ENCODE measurements at places on chromosomes 6 and 20.
A peak's percentile ranks its signal among the peaks of the same experiment; 100 is the strongest.

DNA sequence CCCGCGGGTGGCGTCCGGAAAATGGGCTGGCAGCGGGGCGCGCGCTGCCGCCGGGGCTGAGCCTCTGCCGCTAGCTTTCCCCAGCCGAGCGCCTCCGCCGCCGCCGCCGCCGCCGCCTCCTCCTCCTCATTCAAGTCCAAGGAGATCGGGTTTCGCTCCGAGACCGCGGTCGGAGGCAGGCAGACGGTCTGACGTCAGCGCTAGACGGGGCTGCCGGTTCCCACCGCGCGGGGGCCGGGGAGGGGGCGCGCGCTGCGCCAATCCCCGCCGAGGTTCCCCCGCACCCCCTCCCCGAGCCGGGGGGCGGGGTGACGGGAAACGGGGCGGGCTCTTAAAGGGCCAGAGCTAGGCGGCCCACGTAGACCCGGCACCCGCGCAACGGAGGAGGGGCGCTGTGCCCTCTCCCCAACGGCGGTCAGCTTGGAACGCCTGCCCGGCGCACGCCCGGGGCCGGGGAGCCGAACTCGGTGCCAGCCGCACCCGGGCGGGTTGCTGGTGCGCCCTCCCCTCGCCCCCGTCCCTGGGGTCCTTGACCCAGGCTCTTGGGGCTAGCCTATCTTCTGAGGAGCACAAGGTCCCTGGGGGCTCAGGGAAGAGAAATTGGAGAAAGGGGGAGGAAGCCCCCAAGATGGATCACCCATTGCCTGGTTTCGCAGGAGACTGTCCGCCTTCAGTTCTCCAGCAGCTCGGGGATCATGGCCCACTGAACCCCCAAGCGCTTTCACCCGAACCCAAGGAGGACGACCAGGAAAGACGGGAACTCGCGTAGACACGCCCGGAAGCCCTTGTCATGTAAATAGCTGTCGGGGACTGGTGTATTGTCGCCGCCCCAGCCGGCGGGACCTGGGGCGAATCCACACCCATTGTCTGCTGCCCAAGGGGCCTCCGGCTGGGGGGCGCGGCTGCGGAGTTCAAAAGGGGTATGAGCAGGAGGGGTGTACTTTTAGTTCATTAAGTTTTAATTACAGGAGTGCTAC is at the start of gene PMEPA1:
Gene PMEPA1, minus strand, starts transcription at position 193 of the 977 bp plus-strand sequence. CDS start 433 bp downstream, outside the sequence.
- peak; percentile 96 for DNase-seq

DNA sequence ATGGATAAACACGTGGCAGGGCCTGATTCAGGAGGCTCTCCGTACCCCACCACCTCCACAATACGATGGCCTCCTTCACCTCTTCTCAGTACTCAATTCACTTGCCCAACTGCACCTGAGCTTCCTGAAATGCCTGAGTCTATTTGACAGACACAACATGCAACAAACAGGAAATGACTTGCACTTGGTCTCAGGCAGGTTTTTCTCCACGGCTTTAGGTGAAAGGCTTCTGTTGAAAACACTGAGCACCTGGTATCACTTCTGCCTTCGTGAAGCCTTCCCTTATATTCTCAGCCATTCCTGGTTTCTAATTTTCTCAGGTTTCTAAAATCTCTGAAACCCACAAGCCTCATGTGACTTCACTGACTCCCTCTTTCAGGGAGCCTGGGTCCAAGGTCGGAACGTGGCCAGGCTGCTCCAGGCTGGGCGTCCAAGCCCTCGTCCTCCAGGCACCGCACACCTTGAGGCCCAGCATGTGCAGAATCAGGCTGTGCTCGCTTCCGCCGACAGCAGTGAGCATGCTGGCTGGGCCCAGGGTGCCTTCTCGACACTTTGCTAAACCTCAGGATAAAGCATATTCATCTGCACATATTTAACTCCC is 34.7 kb downstream of the TAF4 start:
- no peak for DNase-seq

DNA sequence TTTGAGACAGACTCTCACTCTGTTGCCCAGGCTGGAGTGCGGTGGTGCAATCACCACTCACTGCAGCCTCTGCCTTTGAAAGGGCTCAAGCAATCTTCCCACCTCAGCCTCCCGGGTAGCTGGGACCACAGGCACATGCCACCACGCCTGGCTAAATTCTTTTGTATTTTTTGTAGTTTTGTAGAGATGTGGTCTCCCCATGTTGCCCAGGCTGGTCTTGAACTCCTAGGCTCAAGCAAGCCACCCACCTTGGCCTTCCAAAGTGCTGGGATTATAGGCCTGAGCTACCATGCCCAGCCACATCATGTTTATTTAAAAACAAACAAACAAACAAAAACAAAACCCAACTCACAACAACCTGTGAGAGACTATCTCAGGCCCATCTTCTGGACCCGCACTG is 29.7 kb upstream of the APCDD1L start:
- DNase-seq: no peak

- no peak for DNase-seq
These were observed 18.4 kb upstream of the IFNGR1 start for GRCh38 chr6:137237413-137238170.

- DNase-seq: no peak
These were observed 6.7 kb downstream of the TGIF2 start for GRCh38 chr20:36579996-36580545.

- DNase-seq: no peak
These were observed 6.1 kb downstream of the CST5 start for GRCh38 chr20:23873370-23874015.

DNA sequence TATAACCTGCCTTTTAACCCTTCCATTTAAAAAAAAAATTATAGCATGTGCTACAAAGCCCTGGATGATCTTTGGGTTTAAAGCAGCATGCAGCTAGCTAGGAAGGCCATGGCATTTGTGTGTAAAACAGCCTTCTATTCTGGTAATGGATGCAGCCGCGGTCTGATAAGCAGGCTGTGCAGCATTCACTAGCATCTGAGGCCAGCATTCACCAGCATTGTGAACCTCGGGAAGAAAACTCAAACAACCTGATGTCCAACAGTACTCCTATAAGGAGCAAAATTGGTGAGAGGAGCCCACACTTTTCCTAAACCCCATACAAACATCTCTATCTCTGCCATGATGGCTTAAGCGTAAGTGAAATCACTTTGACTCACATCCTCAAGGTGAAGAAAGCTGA is 265.5 kb downstream of the PTPRT start:
- no peak for DNase-seq

DNA sequence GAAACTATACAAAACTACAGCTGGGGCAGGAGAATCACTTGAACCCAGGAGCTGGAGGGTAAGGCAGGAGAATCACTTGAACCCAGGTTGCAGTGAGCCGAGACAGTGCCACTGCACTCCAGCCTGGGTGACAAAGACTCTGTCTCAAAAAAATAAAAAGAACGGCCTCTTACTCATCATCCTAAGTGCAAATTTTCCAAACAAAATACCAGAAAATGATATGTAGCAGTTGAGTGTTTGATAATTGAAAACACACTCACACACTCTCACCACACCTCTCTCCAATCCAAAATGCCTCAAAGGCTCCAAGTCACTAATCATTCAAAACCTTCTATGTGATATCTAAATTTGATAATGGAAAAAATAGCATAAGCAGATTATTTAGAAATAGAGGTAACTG is 198.6 kb upstream of the SHLD1 start:
- no peak for DNase-seq

- peak; percentile 64 for DNase-seq
These were observed 4.1 kb upstream of the ZNF512B start for GRCh38 chr20:63973636-63974401.

DNA sequence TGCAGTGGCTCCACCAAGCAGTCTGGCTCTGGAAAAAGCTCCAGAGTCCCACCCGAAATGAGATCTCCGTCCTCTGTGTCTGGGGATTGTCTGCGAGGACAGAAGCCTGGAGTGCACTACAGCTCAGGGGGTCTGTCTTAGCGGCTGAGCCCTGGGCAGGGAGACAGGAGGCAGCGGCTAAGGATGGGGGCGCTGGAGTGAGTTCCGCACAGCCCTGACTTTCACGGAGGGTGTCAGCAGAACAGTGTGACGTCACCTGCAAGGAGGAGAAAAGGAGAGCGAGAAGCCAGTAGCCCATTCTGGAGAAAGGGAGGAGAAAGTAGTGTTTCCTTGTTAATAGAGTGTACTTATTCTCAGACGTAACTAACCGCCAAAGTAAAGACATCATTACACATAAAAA is 97.6 kb downstream of the FAM50B start:
- no peak for DNase-seq

DNA sequence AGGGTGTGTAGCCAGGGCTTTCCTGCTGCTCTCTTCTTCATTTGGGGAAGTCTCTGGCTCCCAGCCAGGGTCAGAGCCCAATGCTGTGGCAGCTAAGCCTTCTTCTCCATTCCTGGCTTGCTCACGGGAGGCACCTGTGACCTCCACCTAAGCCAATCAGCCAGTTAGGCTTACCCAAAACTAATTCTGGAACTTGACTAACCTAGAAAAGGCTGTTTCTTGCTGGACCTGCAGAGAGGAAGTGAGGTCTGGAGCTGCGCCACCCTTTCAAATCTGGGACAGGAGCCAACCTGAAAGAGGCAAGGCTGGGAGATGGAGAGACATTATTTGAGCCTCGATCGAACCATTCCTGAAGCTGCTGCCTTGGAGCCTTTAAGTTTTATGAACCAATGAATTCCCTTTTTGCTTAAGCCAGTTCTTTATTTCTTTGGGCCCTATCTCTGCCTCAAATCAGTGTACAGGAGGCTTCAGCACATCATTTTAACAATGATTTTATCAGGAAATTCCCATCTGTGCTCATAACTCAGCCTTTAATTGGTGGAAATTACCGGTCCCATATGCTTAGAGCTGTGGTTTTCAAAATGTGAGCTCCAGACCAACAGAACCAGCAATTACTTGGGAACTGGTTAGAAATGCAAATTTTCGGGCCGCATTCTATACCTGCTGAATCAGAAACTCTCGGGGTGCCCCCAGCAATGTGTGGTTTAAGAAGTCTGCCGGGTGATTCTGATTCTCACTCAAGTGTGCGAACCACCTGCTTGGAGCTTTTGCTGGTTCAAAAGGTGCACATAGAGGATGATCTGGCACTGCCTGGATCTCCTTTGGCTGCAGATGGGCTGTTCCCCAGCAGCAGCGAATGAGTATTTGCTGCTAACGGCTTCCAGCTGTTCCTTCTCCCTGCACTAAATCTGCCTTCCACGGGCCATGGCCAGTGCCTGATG is 97.4 kb upstream of the RNF24 start:
- peak; percentile 41 for DNase-seq

- DNase-seq: peak; percentile 88
These were observed 814.8 kb downstream of the MAFB start for GRCh38 chr20:39874049-39874893.

- DNase-seq: no peak
These were observed 289.6 kb downstream of the RIMS1 start for GRCh38 chr6:72175916-72176315.

- DNase-seq: no peak
These were observed 44.8 kb upstream of the EMILIN3 start for GRCh38 chr20:41411391-41411847.

- DNase-seq: no peak
These were observed 357.9 kb downstream of the FARS2 start for GRCh38 chr6:5619249-5619648.

DNA sequence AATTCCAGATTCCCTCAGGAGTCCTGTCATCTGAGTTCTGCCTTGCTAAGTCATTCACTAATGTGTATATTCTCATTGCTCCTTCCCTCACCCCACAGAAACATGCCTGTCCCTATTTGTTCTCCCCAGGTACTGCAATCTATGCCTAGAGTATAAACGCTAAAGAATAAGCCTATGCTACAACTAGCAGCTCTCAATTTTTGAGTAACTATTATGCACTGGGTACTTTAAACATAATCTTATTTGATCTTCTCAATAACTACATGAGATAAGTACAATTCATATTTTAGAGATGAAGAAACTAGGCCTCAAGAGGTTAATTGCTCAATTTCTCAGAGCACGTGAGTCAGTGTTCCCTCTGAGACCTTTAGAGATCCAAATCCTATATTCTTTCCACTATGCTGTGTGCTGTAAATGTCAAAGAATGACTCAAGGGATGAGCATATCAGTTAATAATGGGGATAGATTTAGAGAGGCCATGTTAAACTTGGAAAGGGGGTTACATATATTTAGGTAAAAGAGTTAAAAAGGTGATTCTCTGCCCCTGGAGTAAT is 423.8 kb upstream of the ADGRB3 start:
- DNase-seq: no peak

DNA sequence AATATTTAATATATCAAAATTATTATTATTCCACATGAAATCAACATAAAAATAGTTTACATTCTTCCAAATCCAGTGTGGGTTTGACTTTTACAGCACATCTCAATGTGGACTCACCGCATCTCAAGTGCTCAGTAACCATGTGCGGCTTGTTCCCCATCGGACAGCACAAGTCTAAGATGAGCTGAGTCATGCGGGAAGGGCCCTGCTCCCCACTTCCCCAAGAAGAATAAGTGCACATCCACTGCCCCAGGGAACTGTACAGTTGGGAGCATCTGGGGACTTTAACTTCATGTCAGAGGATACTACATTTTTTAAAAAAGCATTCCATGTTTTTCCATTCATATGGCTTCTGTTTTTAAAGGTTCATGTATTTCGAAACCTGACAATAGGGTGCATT is 325.6 kb downstream of the BTBD3 start:
- no peak for DNase-seq

DNA sequence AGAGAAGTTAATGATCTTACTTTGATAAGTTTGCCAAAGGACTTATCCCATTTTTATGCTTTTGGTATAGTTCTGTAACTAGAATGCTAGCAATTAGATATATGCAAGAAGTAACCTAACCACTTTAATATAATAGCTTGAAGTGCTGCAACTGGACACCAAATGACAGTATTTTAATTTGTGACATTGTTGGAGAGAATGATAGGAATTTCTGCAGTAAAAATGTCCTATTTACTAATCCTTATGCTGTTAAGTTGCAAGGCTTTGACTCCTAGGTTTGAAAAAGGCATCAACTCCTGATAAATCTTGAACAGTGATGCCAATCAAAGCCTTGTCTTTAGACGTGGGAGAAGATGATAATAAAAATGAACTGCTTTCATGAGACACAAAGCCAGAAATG is 726.0 kb upstream of the GJE1 start:
- no peak for DNase-seq

DNA sequence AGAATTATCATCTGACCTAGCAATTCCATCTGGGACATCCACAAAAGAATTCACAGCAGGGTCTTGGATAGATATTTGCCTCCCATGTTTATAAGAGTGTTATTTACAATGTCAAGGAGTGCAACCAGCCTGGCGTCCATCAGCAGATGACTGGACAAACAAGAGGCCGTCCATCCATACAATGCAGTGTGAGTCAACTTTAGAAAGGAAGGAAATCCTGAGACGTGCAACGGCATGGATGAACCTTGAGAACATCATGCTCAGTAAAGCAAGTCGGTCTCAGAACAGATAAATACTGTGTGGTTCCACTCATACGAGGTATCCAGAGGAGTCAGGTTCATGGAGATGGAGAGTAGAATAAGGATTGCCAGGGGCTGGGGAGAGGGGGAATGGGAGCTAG is 46.4 kb downstream of the FOXF2 start:
- no peak for DNase-seq
